Hematopoietic multipotent progenitor cell treated with erythropoietin and hydrocortisone succinate and interleukin-3 and kit ligand, for 17 days (in vitro differentiated cells): ENCODE measurements at places on chromosomes 11 and 22.

- no peak for DNase-seq
These were observed 827 bp downstream of the GSC2 start for GRCh38 chr22:19149047-19149883.

DNA sequence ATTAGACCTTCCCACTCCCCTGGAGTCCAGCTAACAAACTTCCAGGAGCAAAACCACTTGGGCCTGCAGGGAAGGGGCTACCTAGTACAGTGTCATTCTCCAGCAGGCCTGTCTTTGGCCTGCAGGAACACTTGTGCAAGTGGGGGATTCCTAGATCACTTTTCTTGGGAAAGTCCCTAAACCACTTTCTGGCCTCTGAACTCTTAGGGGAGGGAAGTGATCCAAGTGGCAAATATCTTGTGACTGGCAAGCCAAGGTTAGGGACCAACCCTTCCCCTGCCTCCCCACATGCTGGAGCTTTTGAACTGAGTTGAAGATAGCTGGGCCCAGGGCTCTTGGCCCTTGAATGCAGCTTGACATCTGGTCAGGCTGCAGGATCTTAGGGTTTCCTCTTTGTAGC, 17.2 kb downstream of the PPFIBP2 start:
- DNase-seq, result no peak

- no peak for DNase-seq
These were observed 17.7 kb downstream of the DCHS1 start for GRCh38 chr11:6637871-6638270.

- DNase-seq, result no peak
These were observed 27.8 kb upstream of the SHISAL1 start for GRCh38 chr22:44340271-44341239.

DNA sequence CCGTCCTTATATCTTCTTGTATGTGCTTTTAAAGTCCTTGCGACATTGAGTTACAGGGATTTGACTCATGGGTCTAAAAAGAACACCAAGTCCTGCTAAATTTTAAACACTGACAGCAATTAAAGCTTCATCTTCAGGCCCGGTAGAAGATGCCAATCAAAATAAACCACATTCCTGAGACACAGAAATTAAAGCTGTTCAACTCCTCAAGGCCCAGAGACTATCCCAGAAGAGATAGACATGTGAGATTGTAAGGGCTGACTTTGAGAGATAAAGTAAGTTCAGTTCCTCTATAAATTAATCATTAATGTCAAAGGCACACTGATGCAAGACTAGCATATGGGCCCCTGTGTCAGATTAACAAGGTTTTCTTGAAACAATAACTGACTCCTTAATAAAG, 49.8 kb downstream of the OSBPL5 start:
- DNase-seq, result no peak

GRCh38 chr11:75031771-75032549, 43.2 kb downstream of the NEU3 start:
- DNase-seq, result peak; percentile 71
